ENCODE measurements at places on chromosomes 2 and 18.

DNA sequence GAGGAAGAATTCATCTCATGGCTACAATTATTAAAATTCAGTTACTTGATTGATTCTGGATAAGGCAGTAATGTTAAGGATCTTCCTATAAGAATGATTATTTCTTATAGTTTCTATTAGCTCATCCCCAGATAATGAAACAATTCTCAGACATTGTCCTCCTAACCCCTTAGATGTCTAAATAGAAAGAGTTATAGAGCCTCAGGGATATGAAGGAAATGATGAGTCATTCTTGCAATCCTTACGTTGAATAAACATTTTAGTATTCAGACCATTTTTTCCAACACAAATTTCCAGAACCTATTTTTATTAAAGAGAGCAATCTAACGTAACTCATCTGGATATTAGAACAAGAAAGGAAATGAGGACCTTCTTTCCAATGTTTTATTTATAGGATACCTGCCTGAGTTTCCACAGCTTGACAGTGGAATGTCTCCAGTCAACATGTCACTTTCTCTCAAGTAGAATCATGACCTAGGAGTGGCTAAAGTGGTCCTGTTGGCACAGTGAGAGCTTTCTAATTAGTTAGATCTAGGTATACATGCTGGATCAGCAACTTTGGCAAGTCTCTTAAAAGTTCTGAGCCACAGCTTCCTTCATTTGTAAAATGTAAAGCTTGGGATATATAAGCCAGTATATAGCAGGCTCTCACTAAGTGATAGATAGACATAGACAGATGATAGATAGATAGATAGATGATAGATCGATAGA, 88.0 kb upstream of the RAB27B start:
- DNase-seq, result peak; percentile 49

DNA sequence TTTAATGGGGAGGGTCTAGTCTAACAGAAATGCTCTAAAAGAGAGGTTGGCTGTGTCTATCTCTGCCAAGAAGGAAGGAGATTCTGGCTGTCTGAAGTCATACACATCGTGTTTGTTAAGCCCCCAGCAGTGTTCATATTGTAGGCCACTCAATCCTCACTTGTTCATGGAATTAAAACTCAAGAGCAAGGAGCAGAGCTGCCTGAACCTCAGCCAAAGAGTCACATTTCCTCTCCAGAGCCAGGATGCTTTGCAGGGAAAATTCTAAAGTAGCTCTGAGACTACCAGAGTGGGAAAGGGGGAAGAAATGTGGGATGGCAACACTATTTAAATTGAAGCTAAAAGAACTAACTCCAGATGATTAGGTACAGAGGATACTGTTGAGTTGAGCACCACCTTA, 190.7 kb upstream of the CXCR4 start:
- no peak for DNase-seq

DNA sequence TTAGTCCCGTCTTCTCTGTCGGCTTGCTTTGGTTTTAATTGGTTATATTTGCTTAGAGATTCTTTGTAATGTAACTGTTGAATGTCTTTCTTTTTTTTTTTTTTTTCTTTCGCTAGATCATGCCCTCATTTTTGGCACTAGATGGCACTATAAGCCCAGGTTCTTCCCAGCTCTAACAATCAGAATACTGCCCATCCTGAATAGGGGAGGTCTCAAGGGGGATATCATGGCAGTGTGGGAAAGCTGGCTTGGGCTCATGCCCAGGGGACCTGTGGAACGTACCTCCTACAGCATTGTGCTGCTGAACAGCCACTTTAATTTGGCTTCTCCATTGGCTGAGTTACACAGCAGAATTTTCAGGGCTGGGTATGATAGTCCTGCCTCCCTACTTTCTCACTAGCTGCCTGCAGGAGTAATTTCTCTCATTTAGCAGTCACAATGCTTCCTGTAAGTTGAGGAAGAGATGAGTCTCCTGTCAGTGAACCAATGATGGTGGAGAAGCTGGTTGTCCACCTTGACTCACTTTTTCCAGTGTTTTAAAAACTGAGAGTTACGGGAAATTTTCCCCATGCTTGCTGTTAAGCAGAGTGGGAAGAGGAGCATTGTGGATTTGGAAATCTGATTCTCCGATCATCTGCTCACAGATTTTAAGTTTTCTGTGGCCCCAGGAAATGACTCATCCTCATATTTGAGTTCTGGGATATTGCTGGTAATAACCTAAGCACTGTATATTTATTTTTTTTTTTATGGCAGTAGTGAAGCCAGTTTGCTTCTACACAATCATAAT, 47.2 kb downstream of the RAD51AP2 start:
- DNase-seq, result no peak

GRCh38 chr2:42108852-42109251, 60.3 kb upstream of the EML4 start:
- DNase-seq, result no peak

DNA sequence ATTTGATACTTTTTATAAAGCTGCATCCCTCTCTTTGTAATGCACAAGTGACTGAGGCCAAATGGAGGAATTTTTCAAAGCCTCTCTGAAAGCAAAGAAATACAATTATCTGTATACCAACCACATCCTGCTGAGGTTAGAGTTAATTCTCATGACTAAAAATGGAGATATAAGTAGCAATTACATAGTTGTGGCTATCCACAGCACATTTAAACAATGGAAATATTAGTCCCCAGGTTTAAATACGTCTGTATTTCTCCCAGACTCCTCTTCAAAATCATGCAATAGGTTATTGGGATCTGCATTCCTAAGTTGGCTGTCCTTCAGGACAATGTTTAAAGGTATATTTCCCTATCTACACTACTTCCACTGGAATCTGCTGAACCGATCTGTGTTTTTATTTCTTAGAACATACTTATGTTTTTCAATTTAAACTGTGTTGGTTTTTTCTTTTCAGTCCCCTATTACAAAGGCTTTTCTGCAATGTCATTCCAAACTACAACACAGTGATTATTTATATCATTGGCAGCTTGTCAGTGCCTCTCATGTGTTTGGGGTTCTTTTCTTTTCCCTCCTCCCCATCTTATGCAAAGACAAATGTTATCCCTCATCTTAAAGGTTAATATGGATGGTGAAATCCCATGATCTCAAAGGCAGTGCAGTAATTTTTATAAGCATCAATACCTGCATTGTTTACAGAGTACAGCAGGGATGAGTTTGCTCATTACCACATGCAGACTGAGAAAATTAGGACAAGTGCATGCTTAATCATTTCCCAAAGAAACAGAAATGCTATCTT, 134.8 kb upstream of the FSHR start:
- peak; percentile 26 for DNase-seq

GRCh38 chr2:199818026-199818425, 33.0 kb downstream of the FTCDNL1 start:
- DNase-seq, result no peak

DNA sequence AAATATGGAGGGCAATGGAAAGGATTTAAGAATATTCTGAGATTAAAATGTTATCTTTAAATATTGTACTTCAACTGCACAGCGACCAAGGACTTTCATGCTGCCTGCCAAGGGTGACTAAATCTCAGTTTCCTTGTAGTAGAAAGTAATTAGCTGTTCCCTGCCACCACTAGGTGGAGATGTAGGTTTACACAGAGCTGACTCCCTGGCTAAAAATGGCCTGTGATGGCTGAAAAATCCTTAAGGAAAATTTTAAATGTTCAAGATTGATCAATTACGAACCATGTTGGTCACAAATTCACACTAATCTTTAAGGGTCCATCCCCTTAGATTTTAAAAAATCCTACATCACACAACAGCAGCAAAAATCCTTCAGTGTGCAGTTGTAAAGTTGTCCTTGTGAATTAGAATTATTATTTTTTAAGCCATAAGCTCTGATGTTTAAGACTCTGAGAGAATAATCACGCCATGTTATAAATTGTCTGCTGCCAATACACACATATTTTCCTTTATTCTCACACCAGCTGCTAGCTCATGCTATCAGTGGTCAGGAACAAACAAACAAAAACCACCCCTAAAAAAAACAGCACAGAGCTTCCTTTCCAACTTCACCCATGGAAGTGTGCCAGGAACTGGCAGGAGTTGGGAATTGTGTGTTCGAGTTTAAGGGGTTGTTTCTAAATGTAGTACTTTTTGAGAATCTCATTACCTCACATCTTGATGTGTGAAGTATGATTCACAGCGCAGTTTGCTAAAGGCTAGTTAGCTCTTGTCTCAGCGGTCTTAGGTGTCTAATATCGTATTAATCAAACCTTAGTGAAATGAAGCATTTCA, 399.8 kb downstream of the TMEM182 start:
- peak; percentile 3 for DNase-seq

GRCh38 chr2:222298311-222299150, at the start of gene PAX3:
Gene PAX3 (minus strand): TSS chr2:222298998. CDS start chr2:222298615, 383 bp downstream.
- peak; percentile 25 for DNase-seq

All from fibroblast of skin of left quadriceps (primary cell).